ENCODE measurements at places on chromosomes 2 and 18. TPM values are rescaled to one million over a fixed set of nuclear protein-coding genes. Genes with fewer than 3 reads are reported as not detected.

DNA sequence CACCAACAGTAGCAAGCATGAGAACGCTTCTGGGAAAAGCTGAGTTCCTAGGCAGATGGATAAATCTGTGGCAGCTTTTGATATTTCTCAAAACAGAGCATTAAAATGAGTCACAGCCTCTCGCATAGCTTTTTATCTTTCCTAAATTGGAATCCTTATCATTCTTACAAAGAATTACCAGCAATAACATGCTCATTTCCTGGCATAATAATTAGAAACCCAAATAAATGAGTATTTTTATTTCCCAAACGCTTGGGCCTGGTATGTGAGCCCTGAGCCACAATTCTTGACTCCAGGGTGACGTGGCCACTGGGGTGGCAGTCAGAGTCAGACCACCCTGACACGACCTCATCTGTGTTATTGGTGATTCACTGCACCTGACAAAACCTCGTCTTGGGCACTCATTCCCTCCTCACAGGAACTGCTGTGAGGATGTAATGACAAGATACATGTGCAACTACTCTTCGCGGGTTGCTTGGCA lies 210.7 kb downstream of the ARL4C start:
- no peak for DNase-seq

ZNF519 gene
- total RNA-seq, result 11.1 TPM

ASPRV1 gene
- 0.40 TPM for total RNA-seq

- no peak for DNase-seq
Observed at GRCh38 chr2:219946529-219946928, 319.1 kb downstream of the SLC4A3 start.

GRCh38 chr18:11304928-11305327 lies 155.6 kb upstream of the PIEZO2 start:
- DNase-seq, result no peak

C2orf66 gene
- total RNA-seq, result not detected

- no peak for DNase-seq
Observed at GRCh38 chr18:45019469-45019868, 338.8 kb downstream of the SETBP1 start.

ZBTB14 gene
- 14.4 TPM for total RNA-seq

- no peak for DNase-seq
Observed at GRCh38 chr18:13305301-13305700, 86.7 kb downstream of the LDLRAD4 start.

DNA sequence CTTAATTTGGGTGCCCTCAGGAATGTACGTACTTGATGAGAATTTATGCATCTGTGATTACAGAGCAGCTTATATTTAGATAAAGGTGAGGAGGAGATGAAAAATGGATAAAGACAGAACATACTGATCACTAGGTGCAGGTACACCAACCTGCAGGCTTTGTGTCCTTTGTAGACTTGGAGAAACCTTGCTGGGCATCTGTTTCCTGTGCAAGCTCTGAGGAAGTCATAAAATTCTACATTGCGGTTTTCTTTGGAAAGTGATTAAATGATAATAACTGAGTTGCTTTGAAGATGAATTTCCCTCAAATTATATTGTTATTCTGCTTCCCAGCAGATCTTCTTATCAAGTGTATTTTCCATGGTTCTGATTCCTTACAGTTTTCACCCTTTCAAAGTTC lies 7.7 kb downstream of the RAB27B start:
- DNase-seq, result no peak

PREB gene
- 112 TPM for total RNA-seq

VAMP5 gene
- total RNA-seq, result 7.2 TPM

DNA sequence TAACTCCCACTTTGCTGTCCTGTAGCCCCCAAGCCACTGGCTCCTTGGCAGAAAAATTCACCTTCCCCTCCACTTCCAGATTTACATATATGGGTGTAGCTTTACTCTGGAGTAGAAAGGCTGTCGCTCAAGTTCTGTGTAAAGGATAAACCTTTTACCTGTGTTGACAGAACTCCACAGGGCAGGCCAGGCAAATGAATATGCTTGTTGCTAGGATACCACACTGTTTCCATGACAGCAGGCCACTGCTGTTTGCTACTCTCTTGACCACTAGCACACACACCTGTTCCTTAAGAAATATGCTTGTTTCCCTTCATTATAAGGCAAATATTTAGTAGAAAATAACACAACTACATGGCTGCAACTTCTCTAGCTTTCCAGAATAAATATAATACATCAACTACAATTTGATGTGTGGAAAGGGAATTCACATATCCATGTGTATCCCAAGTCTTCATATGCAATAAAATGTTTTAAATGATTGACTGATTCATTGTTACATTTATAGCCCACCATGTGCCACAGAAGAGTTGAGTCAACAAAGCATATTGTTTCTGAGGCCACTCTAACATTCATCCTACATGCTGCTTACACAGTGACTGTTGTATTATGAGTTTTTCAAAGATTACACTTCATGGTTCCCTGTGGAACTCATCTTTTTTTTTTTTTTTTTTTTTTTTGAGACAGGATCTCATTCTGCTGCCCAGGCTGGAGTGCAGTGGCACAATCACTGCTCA lies 56.2 kb upstream of the ROCK1 start:
- peak; percentile 24 for DNase-seq

DNA sequence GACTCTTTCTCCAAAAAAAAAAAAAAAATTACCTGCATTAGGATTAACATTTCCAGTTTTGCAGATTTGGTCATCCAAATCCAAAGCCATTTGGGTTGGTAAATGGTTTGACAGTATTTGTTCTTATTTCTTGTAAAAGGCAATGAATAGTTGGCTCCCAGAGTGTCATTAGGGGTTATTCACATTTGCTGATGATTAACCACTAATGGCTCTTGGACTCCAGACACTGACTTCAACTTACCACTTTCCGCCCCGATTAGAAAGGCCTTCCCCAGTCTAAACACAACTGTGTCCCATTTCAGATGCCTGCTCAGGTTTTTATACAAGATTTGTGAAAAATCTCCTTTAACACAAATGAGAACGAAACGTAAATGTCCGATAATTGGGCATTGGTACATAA lies 9.6 kb upstream of the TGIF1 start:
- no peak for DNase-seq

DNA sequence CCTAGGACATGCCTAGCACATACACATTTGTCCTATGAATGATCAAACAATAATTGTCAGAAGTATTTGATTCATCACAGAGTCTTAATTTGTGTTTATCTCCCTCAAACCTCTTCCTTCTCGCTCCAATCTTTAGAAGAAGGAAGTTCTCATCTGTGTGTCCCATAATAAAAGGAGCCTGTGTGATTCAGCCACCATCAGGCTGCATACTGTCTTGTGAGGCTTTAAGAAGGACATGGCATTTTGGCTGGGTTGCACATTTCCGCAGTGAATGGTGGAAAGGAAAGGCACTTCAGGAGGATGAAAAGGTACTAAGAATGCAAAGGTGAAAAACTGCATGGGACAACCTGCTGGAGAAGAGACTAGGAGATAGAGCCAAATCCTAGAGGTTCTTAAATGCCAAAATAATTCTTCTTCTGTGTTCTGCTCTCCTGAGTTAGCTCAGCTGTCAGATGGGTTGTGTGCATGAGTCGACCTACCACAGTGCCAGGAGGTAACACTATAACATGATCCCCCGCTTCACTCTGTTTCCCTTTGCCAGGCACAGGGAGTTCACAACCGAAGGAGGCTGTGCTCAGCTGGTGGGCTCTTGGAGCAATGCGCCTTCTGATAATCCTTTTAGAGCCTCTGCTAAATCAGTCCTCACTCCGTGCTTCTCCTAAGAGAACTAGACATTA lies 120.1 kb downstream of the IRS1 start:
- DNase-seq, result no peak

All from HepG2 (cell line).